ENCODE measurements at places on chromosomes 11 and 22.

- DNase-seq: no peak
Observed at GRCh38 chr11:67120881-67121710, 2.0 kb downstream of the KDM2A start.

DNA sequence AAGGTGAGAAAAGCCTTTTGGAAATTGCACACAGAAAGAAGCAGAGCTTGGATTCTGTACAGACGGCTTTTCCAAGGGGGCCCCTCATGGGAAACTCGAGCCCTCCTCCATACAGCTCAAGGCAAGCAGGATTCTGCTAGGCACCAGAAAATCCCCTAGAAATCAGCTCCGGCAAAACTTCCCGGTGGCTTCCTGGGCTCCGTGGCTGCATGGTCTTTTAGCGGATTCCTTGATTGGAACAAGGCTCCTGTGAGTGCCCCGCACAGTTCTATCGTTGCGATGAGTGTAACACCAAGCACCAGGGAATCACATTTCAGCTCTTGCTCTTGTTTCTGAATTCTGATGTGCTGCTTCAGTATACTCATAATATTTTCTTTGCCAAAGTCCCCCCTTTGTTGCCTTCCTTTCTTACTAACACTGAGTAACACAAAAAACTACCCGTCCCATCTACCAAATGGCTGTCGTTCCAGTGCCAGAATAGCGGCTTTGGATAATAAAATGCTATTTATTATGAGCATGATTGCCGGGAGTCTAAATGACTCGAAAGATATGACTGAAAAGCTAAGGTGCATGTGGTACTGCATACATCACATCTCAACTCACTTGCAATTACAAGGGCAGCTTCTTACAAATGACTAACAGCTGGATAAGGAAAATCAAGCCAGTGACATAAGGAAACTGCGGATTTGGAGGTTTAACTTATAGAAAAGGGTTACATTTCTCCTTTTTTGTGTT, 494.1 kb downstream of the DLG2 start:
- DNase-seq: no peak

- DNase-seq: no peak
Observed at GRCh38 chr22:30445438-30446145, 20.0 kb downstream of the MTFP1 start.

DNA sequence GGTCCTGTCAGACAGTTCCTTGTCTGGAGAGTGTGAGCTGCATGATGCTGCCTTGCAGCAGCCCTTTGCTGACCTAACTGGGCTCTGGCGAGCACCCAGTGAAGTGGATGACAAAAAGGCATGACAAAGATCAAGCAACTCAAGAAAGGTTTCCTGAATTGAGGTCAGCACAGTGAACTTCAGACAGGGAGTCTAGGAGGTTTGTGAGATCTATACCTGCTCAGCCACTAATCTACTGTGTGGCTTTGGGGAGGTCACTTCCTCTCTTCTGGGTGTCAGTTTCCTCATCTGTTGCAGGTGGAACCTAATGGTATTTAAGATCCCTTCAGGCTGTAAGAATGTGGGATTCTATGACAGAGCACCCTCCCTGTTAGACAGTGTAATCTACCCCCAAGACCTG, 213.9 kb upstream of the NARS2 start:
- DNase-seq: no peak

DNA sequence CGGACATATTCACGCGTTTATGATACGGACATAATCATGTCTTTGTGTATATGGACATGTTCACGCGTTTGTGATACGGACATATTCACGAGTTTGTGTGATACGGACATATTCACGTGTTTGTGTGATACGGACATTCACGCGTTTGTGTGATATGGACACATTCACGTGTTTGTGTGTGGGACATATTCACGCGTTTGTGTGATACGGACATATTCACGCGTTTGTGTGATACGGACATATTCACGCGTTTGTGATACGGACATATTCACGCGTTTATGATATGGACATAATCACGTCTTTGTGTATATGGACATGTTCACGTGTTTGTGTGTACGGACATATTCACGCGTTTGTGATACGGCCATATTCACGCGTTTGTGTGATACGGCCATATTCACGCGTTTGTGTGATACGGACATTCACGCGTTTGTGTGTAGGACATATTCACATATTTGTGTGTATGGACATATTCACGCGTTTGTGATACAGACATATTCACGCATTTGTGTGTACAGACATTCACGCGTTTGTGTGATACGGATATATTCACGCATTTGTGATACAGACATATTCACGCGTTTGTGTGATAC, 24.9 kb downstream of the PTDSS2 start:
- no peak for DNase-seq

DNA sequence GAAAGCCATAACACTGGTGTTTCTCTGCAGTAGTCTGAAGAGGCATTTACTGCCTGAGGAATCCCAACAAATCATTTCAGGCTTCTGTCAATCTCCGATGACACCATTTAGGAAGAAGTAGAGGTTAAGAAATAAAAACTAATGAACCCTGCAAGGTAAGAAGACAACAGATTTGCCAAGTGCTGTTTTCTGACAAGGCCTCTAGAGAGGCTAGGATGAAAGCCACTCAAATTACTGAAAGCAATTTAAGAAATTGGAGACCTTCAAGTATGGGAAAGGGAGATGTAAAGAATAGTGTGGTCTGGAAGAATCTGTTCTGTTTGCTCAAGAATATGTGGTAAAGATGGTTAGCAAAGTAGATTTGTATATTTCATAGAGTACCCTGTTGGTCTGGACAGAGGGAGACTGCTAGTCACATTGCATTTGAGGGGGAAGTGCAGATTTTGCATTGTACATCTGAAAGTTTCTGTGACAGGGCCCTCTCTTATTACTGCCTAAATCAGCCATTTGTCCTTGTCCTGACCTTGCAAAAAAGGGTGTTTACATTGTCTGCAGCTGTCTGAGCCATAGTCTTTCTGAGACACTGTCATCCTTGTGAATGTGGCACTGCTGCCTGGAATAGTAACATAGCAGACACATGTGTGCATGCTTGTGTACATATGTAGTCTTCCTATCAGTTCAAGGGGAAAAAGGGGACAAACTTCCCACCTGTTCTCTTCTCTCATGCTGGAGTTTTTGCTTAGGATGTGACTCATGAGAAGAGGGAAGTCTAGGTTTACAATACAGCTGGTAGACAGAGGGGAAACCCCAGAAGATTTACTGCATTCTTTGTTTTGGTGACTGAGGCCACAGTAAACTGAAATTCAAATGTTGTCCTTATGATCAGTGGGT, 640.2 kb upstream of the KIRREL3 start:
- DNase-seq: no peak

DNA sequence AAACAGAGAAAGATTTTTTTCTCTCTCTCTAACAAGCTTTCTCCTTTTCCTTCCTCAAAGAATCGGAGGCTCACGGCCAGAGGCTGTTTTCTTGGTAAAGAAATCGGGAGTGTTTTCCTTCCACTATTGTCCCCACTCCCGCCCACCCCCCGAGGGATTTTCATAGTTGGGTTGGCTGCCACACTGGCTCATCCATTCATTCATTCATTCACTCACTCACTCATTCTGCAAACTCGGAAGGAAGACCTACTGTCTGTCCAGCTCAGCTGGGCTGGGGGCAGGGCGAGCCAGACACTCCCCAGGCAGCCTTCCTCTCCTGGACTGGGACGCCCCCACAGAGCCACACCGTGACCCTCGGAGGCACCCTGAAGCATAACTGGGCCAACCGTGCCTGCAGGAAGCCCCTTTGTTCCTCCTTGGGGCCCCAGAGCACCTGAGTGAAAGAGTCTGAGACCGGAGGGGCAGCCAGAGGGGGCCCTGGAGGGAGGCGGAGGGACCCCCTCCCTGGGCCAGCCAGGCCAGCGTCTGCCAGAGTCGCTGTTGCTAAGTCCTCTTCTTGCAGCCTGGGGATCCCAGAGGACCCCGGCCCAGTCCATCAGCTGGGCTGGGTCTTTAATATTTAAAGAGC, 17.0 kb downstream of the CDKN1C start:
- no peak for DNase-seq

DNA sequence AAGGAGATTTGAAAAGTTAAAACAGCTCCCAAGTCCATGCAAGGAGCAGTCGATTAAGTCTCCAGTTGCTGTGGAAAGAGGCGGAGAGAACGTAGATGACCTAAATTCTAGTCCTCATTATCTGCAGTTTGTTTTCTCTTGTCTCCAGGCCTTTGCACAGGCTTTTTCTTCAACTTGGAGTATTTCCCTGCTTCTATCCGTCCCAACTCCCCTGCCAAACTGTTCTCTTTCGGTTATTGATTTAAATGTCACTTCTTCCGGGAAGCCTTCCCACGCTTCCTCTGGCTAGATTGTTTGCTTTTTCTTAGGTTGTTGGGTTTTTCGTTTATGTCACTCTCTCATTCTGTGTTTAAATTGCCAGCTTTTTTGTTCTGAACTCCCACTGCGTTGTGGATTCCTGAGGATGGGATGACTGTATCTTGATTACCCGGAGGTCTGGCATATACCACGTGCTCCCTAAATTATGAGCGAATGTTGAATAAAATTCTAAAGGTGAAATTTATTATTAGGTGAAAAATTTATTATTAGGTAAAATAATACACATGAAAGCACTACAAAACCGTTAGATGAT, 463 bp downstream of the TMEM126B start:
- DNase-seq: no peak

- no peak for DNase-seq
Observed at GRCh38 chr11:6203327-6203726, 2.0 kb upstream of the C11orf42 start.

DNA sequence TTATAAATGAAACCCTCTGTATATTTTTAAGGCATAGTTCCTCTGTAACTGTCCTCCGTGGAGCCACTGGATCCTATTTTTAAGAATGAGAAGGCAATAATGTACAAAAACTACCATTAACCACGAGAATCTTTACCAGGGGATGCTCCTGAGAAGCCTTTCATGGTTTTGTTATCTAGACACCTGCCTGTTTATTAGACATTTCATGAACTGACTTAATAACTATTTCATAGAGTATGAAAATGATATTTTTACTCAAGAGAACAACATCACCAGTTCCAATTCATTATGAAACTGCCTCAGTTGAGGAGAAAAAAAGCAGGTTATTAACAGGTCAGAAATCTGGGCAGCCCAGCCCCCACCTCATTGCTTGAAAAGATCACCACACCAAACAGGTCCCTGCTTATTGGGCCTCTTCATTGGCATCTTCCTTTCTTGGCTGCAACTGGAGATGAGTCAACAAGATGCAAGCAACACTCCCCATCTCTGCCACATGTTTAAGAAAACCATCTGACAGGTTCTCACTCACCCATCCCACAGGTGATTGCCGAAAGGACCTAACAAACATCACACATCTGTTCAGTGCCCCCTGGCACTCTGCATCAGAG, 27.8 kb downstream of the ETS1 start:
- DNase-seq: no peak

DNA sequence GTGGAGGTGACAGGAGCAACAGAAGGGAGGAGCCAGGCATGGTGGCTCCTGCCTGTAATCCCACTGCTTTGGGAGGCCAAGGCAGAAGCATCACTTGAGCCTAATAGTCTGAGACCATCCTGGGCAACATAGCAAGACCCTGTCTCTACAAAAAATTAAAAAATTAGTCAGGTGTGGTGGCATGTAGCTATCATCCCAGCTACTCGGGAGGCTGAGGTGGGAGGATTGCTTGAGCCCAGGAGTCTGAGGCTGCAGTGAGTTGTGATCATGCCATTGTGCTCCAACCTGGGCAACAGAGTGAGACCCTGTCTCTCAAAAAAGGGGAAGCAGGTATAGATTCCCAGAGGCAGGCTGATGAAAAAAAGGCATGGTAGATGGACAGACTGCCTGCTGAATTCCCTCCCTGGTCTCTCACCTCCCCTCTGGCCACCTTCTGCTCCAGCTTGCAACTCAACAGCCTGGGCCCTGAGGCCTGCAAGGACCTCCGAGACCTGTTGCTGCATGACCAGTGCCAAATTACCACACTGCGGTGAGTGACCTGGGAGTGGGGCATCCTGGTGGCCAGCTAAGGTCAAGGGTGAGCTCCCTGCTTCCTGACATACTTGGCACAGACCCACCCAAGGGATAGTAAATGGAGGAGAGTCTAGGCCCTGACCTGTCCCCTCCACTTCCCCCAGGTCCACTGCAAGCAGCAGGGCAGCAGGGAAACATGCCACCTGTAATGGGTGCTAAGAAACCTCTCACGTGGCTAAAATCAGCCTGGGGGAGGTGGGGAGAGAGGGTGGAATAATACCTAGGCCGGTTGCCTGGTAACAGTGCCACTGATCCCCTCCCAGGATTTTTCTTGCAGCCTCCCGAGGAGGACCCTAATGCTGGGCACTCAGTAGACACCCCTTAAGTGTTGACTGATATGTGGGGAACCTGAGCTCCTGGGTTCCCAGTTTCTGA, 4.3 kb upstream of the NHERF4 start:
- DNase-seq: no peak

- no peak for DNase-seq
Observed at GRCh38 chr11:32962016-32962415, 53.7 kb upstream of the DEPDC7 start.

- no peak for DNase-seq
Observed at GRCh38 chr11:71109186-71109585, 143.2 kb downstream of the SHANK2 start.

DNA sequence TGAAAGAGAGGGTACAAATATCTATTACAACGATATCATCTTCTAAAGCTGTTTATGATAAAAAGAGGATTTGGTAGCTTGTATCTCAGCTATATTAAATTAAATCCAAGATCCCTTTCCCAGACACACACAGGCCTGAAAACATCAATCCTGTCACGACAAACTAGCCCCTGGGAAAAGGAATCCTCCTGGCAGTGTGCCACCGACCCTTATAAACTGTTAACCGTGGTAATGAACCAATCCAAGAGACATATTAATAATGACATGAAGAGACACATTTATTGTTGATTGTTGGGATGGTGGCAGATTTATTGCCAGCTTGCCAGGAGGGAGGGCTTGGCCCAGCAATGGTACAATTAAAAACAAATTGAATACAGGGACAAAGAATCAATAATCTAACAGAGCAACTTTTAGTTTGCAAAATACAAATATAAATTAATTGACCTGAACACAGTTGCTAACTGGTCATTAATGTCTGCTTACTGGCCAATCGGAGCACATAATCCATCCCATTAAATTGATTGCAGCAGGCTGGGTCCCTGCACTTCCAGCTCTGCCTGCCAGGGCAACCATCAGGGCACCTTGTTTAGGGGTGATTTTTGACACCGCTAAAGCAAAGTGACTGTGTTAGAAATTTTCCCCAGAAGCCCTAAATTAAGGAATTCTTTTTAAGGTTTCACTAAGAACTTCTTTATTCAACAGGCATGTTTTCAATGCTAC, 887.6 kb downstream of the OPCML start:
- DNase-seq: no peak

- no peak for DNase-seq
Observed at GRCh38 chr11:130300567-130300966, 14.2 kb downstream of the ZBTB44 start.

- DNase-seq: no peak
Observed at GRCh38 chr11:60077216-60077817, 11.1 kb upstream of the MS4A2 start.

- no peak for DNase-seq
Observed at GRCh38 chr11:117096201-117096991, 1.8 kb downstream of the SIK3 start.

GRCh38 chr22:29216873-29217666, 11.4 kb downstream of the EMID1 start:
- no peak for DNase-seq

- DNase-seq: no peak
Observed at GRCh38 chr22:37279331-37280181, 2.8 kb upstream of the CYTH4 start.
